Activated CD4-positive, alpha-beta T cell treated with anti-CD3 and anti-CD28 coated beads, Interleukin-2, amount 10 ng/mL, durations not matched to agents 7 days and 5 days (primary cell): ENCODE measurements at places on chromosomes 5 and 9.
A peak's percentile ranks its signal among the peaks of the same experiment; 100 is the strongest.

DNA sequence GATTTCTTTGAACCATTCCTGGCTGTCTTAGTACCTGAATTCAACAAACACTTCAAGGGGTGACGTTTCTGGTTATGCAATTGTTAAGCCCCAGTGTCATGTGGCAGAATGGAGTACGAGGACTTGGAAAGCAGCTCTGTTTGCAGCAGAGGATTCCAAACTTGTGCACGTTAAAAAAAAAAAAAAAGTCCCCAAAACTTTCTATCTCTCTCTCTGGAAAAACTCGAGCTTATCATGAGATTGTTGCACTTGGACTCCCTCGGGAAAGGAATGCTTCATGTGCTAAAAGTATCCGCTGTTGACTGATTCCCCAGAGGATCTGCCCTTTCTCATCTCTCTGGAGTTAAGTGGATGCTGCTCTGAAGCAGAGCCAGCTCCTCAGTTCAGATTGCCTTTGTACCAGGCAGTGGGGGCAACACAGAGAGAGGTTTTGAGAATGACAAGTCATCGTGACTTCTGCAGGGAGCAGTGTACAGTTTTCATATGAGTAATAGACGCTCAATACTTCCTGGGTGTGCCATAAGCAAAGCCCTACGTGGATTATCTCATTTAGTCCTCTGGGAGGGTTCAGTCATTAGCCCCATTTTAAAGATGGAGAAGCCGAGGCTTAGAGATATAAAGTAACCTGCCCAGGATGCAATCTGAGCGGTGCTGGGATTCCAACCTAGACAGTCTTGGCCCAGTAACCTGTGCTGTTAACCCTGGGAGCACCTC, 28.1 kb downstream of the TMOD1 start:
- no peak overlapping the region for H3K4me3 ChIP-seq
- no peaks in the 10 kb centered on the region for H3K36me3 ChIP-seq

GRCh38 chr9:134346151-134346550, 19.9 kb downstream of the RXRA start:
- no peak for DNase-seq
- peaks cover 11% of the 10 kb centered on the region for H3K4me1 ChIP-seq

DNA sequence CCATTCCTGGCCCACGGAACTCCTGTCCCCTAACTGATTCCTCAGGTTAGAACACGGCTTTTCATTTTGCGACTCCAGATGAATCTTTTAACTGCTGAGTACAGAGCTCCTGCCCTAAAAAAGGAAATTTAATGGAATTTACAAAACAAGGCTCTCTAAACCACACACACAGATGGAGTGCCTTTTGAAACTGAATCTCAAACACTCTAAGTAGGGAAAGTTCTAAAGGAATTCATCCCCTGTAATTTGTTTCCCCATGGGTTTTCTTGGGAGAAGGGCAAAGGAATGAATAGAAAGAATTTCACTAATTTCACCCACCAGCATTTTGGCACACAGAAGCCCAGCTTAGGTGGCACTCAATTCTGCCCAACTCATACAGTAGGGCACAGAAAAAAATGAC, 106.5 kb downstream of the THBS4 start:
- peak overlapping the region; percentile 86 for H3K27ac ChIP-seq
- H3K27me3 ChIP-seq = no peaks in the 10 kb centered on the region
- DNase-seq = no peak
- peaks cover 76% of the 10 kb centered on the region for H3K4me1 ChIP-seq
- no peak overlapping the region for H3K4me3 ChIP-seq

- no peak for DNase-seq
- H3K4me3 ChIP-seq = no peak overlapping the region
- H3K27ac ChIP-seq = no peak overlapping the region
Measured at GRCh38 chr9:86965636-86966395, 18.5 kb upstream of the GAS1 start.

DNA sequence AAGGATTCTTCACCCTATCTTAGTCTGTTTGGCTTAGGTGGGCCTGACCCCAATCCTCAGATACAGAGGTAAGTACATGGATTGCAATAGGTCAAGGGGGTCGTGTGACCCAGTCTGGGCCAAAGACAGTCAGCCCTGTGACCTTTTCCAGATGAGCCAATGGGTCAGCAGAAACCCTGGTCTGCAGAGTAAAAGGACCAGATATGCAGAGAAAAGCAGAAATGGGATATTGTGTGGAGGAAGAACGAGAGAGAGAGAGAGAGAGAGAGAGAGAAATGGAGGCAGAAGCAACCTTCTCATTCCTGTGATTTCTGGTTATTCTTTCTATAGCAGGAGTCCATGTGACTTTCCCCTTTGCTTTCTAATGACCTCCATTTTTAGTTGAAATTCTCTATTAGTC, 40.4 kb upstream of the CRB2 start:
- no peak overlapping the region for H3K4me3 ChIP-seq
- H3K27me3 ChIP-seq = no peaks in the 10 kb centered on the region
- no peaks in the 10 kb centered on the region for H3K36me3 ChIP-seq

GRCh38 chr5:132927355-132928061, 35.9 kb downstream of the AFF4 start:
- H3K4me3 ChIP-seq = no peak overlapping the region
- no peak for DNase-seq
- no peak overlapping the region for H3K27ac ChIP-seq
- peaks cover 45% of the 10 kb centered on the region for H3K36me3 ChIP-seq
- H3K4me1 ChIP-seq = no peaks in the 10 kb centered on the region
